Right ventricle myocardium superior (tissue), 1 donor: ENCODE measurements at places on chromosomes 4 and X. TPM values are rescaled to one million over a fixed set of nuclear protein-coding genes. Genes with fewer than 3 reads are reported as not detected.
A peak's percentile ranks its signal among the peaks of the same experiment; 100 is the strongest.

FRYL gene
- total RNA-seq: 27.9 TPM

DKK2 gene
- 0.75 TPM for total RNA-seq

HSPA4L gene
- 4.8 TPM for total RNA-seq

TSR2 gene
- 39.1 TPM for total RNA-seq

ESX1 gene
- total RNA-seq: not detected

NUDT6 gene
- 16.1 TPM for total RNA-seq

NAA11 gene
- not detected for total RNA-seq

MXD4 gene
- 31.5 TPM for total RNA-seq

CTPS2 gene
- 5.9 TPM for total RNA-seq

PPP1R2C gene
- total RNA-seq: not detected

- peak; percentile 31 for DNase-seq
Observed at GRCh38 chr4:85489273-85489981, 14.5 kb downstream of the ARHGAP24 start.

GRCh38 chr4:98779088-98779487 is 120.7 kb upstream of the TSPAN5 start:
- no peak for DNase-seq

DNA sequence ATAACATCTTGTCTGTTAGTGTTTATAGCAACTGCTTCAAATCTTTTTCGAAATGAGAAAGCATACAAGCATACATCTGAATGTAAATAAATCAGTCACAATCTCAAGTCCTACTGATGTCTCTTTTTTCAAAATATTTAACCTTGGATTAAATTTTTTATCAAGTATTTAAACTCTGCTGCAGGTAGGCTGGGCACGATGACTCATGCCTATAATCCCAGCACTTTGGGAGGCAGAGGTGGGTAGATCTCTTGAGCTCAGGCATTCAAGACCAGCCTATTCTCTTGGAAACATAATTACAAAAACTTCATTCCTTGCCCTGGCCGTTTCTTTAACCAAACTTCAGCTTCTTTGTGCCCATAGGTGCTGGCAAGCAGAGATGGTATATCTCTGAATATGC is 540.3 kb upstream of the GALNT7 start:
- no peak for DNase-seq

GRCh38 chr4:81459228-81459627 is 12.5 kb downstream of the RASGEF1B start:
- no peak for DNase-seq

- DNase-seq: no peak
Observed at GRCh38 chrX:55161581-55161980, 58.6 kb upstream of the PAGE5 start.

DNA sequence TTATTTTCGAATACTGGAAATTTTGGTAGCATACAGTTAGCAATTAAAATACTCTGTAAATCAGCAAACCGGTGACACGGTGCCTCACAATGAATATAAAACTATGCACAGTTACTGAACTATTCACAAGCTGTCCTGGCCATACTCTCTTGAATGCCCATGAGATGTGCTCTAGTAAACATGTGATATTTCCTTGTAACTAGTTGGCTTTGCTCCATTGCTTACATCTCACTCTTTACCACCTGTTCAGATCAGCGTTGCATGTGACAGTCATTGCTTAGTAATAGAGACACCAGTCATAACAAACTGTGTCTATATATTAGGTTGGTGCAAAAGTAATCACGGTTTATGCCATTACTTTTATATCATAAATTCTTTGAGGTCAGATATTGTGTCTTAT is 897.9 kb upstream of the FTHL17 start:
- DNase-seq: no peak

- peak; percentile 54 for DNase-seq
Observed at GRCh38 chrX:119605464-119606279, 552 bp downstream of the NKRF start.

GRCh38 chrX:56759736-56760409 is 30.8 kb downstream of the NBDY start:
- no peak for DNase-seq

GRCh38 chr4:175614890-175615289 is 197.2 kb downstream of the GPM6A start:
- no peak for DNase-seq

GRCh38 chr4:48692897-48693296 is 87.2 kb downstream of the FRYL start:
- DNase-seq: no peak

GRCh38 chrX:17082831-17083230 is 136.4 kb downstream of the REPS2 start:
- DNase-seq: no peak

DNA sequence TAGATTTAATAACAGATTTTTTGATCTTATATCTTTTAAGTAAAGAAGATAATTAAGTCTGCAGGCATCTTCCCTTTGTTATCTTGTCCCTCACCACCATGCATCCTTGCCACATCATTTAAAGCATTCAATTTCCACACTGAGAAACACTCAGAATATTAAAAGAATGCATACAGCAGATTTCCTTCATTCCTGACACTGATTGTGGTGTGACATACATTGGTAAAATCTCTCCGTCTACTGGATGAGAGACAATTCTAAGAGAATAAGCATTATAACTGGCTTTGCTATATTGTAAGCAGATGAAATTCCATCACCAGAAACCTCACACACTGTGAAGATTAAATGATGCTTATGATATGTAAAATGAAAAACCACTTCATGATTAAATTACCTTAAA is 97.4 kb upstream of the TRPC5OS start:
- no peak for DNase-seq

DNA sequence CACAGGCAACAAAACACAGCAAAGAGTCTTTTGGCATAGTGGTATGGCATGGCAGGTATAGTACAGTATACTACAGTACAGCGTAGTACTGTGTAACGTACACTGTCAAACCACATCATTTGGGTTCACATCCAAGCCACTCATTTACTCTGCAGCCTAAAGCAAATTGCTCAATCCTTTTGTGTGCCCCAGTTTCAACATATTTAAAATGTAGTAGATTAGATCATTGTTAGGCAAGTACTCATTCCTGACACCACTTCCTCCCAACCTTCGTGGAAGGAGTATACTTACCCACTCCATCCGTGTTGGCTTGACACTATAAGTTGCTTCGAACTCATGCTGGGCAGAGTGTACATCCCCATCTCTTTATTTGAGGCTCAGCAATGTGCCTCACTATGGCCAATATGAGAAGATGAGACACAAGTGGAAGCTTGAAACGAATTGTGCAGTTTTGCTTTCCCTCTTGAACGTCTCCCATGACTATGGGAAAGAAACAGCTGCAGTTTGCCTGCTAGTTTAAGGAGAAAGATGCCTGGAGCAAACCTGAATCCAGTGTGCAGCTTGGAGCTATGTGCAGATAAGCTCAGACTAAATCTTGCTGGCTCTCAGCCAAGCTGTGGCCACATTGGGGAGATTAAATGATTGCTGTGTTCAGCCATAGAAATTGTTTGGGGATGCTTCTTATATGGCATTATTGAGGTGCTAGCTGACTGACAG is 85.7 kb upstream of the TBL1X start:
- DNase-seq: no peak

- no peak for DNase-seq
Observed at GRCh38 chrX:95662200-95662599, 1022.4 kb upstream of the DIAPH2 start.

DNA sequence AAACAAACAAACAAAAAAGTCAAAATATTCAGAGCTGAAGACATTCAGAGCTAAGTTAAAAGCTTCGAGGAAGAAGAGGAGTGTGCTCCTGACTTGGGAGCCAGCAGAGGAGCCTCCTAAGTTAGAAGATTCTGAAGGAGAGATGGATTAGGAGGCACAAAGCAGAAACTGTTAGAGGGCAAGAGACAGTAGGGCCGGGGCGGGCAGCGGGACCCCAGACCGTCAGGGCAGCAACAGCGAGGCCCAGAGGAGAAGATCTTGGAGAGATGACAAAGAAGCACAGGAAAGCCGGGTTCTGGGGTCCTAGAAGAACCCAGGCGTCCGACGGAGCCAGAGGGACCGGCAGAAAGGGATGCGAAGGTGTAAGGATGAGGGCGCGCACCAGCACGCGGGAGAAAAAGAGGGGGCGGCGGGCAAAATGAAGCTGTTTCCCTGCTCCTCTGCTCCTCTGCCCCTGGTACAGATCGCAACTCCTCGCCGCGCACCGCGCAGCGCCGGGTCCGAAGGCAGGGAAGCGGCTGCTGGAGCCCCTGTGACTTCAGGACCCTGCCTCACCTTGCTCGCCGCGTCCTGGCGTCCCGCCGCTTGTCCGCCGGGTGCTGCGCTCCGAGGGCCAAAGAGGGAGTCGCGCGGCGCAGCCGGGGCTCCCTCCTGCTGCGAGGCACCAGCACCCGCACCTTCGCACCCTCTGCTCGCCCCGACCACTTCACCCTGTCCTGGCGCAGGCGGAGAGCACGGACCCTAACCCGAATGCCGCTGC is 477 bp downstream of the KLHL13 start:
- peak; percentile 37 for DNase-seq

DNA sequence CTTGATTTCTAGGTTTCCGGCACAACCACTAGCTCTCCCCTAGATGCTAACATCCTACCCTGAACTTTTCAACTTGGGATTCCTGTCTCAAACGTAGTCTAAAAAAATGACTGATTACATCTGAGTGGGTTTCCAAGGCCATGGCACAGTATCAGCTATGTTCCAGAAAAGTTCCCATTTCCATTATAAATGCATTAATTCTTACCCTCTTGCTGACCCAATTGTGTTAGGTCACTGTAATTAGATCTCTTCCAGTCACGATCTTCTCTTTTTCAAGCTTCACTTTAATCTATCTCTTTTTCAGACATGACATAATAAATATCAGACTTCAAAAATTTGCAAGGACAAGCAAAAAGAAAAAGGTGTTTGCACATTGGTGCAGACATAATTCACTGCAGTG is 50.6 kb upstream of the PDE5A start:
- no peak for DNase-seq
